ENCODE measurements at places on chromosomes 13 and 19.

GRCh38 chr13:93673885-93674284 lies 447.3 kb downstream of the GPC6 start:
- DNase-seq, result no peak

- no peak for DNase-seq
These were observed 2.6 kb downstream of the GARRE1 start for GRCh38 chr19:34256835-34257558.

DNA sequence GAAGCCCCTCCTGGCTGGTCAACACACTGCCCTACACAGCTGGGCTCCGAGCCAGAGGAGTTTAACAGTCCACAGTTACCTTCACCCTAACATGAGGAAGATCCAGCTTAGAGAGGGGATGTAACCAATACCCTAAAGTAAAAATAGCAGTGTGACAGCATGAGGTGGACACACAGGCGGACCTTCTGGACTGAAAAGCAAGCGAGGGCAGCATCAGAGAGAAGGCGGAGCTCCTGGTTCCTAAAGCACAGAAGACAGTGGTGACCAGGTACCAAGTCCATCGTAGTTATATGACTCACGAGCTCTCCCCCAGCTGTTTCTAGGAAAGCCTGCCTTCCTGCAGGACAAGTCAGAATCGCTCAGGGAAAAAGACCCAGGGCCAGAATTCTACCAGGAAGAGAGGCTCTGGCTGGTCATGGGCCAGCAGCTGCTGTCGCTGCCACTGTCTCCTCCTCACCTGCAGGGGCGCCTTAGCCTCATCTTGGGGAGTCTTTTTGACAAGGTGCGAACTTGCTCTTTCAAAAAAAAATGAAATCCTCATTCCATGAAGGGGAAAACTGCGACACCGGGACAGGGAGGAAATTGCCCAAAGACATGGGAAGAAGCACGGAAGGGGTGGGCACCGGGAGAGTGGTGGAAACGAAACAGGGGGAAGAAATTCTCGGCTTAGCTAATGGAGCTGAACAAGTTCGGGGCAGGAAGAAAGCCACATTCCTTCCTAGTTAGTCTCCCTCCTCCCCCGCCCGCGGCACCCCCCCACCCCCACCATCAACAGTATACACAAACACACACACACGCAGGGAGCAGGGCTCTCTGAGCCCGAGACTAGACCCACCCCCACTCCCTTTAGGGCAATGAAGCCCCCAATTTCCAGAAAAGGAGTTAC lies 1.7 kb downstream of the ELL start:
- DNase-seq, result peak; percentile 33

GRCh38 chr13:110312339-110313031 lies 5.4 kb downstream of the COL4A2 start:
- DNase-seq, result peak; percentile 80

DNA sequence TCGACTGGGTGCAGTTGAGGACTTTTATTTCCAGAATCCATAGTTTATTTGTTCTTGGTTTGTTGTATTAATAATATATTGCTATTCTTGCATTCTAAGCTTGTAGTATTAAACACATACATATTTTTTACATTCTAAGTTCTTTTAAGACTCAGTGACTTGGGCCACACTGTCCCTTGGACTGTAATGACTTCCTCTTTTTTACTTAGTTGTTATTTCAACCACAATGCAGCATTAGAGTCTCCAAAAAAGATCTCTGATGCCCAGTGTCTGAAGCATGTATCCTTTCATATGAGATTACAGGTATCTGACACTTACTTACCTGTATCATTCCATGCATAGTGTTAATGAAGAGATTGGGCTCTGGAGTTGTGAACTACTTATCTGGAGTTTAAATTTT lies 864.9 kb upstream of the PCDH20 start:
- no peak for DNase-seq

DNA sequence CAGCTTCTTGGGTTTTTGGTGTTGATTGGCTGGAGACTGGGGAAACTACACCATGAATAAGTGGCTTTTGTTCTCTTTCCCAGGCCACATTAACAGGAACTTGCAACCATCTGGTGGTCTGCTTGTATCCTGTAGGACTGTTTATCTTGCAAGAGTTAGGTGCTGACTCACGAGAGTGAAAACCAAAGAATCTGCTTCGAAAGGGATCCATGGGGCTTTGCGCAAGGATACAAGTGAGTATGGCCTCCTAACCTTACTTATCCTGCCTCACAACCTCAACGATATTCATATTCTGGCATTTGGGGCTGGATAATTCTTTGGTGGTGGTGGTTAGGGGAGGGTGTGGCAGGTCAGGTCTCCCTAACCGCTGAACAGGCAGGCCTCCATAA lies 4.7 kb upstream of the SIGLECL1 start:
- no peak for DNase-seq

DNA sequence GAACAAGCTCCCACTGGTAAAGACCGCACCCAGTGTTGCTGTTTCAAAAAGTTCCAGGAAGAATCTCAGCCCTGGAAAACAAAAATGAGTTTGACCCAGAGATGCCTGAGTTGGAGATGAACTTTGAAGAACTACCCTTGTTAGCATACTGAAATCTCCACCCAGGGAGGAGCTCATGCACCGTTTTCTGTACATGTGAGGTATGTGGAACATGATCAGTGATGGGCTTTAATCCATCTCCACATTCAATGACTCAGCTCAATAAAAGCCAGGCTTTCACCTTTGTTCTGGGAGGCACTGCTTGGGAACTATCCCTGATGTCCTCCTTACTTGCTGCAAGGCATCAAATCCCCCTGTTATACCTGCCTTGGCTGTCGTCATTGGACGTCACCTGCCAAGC lies 279.9 kb downstream of the UQCRFS1 start:
- DNase-seq, result no peak

DNA sequence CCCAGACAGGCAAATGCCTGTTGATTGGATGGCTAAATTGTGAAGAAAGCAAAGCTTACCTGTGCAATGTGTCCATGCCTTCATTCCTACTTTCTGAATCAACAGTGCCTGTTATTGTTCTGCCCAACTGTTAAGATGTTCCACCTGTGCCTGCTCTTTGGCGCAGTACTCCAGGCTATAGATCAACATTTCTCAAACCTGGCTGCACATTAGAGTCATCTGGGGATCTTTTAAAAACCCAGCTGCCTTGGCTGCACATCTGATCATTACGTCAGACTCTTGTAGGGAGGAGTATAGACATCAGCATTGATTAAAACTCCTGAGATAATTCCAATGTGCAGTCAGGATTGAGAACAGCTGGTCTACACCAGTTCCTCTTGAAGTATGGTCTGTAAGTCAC lies 16.2 kb upstream of the CPB2 start:
- DNase-seq, result no peak

- DNase-seq, result no peak
These were observed 2.0 kb downstream of the ZNF823 start for GRCh38 chr19:11736696-11737095.

GRCh38 chr13:97254816-97255215 lies 32.7 kb downstream of the MBNL2 start:
- DNase-seq, result no peak

DNA sequence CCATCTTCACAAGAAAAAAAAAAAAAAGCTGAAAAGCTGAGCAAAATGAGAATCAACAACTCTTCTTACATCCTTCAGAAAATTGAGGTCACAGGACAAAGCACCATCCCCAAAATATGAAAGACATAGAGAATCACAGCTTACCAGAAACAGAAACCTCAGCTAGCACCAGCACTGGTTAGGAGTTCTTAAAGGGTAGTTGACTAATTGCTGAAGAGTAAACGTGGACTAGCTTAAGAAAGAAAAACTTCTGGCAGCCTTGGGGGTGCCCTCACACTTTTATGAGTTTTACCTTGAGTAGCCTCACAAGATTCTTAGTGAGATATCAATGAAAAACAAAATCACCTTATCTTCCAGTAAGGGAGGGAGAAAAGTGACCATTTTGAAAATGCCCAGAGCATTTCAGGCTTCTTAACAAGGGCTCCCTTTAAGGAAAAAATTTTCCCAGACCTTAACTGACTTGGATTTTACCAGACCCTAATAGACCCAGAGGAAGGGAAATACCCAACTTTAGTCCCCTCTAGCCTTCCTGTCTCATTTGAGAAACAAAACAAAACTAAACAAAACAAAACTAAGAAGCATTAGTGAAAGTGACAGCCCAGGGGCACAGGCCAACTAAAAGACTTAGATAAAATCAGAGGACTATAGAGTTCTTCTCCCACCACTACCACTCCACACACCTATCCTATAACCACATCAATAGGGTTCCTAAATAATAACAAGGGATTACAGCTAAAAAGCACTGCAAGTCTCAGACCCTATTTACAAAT lies 888.6 kb downstream of the DIAPH3 start:
- no peak for DNase-seq

GRCh38 chr19:35135389-35135909 lies 590 bp upstream of the LGI4 start:
- DNase-seq, result no peak

DNA sequence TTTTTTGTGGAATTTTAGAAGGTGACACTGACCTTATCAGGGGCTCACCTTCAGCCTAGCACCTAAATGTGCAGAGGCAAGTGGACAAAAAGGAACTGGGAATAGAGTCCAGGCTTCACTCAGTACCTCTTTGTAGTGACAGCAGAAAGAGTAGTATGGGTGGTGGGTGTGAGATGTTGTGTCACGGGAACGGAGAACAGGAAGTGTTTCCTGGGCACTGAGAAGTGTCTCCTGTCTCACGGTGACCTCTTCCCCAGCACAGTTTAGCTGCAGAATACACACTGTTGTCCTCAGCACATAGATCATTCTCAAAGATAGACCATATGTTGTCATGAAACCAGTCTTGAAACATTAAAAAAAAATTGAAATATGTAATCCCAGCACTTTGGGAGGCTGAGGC lies 17.5 kb upstream of the LGALS14 start:
- DNase-seq, result no peak

DNA sequence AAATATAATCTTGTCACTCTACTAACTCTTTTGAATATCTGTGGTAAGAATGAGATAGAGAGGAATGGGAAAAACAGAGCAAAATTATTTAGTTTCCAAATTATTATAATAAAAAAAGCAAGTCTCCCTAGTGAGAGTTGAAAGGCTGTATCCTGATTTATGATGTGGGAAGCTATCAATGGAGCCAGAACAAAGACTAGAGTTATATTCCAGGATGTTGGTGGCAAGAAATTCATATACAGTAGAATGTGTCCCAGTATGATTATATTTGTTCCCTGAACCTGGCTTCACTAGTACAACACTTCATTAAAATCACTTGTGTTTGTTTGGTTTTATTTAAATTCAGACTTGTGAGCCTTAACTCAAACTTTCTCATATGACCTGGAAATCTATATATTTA lies 630.3 kb downstream of the GPC5 start:
- DNase-seq, result no peak

All from AG04449 (cell line).